ENCODE measurements at places on chromosomes 7 and 10. TPM values are rescaled to one million over a fixed set of nuclear protein-coding genes. Genes with fewer than 3 reads are reported as not detected.

CACNB2 gene
- 0.98 TPM for total RNA-seq

- no peak for DNase-seq
Measured at GRCh38 chr10:104344219-104344618, 6.0 kb upstream of the ITPRIP start.

DNA sequence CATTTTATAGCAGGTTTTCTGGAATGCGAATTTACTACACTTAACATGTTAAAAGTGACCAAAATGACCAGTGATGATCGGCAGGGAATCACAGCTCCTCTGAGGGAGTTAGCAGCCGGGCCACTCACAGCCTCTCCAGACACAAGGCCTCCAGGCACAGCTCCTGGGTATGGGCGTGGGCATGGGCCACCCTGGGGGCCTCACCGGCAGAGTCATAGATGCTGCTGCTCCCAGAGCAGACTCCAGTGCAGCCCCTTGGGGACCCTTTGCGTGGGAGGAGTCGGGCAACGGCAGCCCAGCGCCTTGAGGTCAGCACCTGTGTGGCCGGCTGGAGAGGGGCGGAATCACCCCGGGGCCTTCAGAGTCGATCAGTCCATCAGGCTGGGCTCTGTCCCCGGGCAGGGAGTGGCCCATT lies 8.6 kb downstream of the KNDC1 start:
- DNase-seq: no peak

IL2RA gene
- total RNA-seq: not detected

DNA sequence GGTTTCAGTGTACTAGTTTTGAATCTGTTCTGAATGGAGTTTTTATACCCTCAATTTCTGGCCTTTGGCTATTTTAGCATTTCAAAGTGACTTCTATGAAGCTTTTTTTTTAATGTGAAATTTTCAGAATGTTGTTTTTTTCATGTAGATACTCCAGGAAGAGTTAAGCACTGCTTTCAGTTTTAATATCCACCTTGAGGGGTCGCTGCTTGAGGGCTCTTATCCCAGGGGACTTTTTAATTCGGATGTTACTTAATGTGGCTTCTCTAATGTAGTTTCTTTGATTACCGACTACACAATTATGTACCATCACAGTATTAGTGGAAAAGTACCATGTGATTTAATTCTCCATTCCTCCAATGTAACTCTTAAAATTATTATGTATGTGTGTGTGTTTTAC lies 5.2 kb downstream of the IFIT5 start:
- DNase-seq: no peak

INSYN2A gene
- not detected for total RNA-seq
